ENCODE measurements at places on chromosomes 5 and 9.

GRCh38 chr9:99488131-99489059 is 266.3 kb downstream of the SEC61B start:
- DNase-seq: no peak

DNA sequence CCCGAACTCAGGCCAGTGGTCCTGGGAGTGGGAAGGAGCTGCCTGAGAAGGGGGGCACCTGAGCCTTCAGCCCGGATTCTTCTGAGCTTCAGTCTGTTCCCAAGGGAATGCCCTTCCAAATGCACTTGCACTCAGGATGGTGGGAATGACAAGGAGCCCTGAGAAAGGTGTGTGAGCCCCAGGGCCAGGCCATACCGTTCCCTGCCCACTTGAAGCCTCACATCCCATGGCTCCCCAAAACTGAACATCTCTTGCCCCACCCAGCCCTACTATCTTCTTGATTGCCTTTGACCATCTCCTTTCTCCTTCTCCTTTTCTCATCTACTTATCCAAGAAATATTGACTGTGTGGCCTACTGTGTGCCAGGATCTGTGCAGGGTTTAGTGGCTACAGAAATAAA is 84.4 kb upstream of the HSPA9 start:
- no peak for DNase-seq

DNA sequence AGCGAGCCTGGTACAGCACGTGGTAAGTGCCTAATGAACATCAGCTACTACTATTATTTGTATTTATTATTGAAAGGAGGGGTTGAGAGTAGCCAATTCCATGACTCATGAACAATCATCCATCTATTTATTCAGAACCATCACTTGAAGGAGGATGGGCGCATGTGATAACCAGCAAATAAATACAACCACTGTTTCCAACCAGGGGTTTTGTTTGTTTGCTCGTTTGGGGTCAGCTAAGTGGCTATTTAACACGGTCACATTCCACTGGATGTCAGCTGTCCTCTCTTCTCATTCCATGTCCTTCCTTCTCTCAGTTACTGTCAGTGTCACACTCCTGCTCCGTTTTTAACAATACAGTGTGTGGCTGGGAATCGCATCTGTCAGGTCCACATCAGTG is 8.6 kb downstream of the RAPGEF1 start:
- no peak for DNase-seq

GRCh38 chr9:133113163-133113948 is 7.7 kb downstream of the RALGDS start:
- no peak for DNase-seq

DNA sequence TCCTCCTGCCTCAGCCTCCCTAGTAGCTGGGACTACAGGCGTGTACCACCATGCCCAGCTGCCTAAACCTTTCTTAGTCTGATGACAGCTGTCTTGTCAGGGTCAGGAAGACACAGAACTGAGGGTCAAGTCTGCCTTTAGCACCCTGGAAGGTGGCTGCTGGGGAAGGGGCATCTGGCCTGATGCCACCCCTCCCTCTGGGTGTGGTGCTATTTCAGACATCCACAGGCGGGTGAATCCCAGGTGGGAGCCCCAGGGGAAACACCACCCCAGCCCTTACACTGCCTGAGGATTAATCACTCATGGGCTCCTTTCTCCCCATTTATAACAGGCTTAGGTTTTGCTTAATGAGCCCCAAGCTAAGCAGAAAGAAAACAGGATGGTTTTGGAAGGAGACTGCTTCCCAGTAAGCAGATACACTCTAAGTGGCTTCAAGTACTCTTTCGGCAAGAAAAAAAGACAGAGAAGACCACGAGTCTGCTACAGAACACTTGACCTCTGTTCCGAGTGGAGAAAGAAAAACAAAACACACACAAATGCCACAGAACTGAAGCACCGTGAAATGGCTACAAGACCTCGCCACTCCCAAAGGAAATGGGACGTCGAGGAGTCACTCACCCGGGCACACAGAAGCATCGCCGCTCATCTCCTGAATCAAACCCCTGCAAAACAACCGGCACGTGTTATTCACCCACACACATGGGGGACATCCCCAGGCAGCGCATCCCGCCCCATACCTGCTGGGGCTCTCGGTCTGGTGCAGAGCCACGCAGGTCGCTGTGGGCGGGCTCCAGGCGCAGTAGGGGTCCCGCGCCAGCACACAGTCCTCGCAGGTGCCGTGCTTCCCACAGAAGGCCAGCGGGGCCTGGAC is 62.4 kb downstream of the SECISBP2 start:
- no peak for DNase-seq

- no peak for DNase-seq
Observed at GRCh38 chr9:76985581-76985980, 33.9 kb upstream of the FOXB2 start.

- no peak for DNase-seq
Observed at GRCh38 chr5:57411982-57412381, 70.6 kb downstream of the ACTBL2 start.

DNA sequence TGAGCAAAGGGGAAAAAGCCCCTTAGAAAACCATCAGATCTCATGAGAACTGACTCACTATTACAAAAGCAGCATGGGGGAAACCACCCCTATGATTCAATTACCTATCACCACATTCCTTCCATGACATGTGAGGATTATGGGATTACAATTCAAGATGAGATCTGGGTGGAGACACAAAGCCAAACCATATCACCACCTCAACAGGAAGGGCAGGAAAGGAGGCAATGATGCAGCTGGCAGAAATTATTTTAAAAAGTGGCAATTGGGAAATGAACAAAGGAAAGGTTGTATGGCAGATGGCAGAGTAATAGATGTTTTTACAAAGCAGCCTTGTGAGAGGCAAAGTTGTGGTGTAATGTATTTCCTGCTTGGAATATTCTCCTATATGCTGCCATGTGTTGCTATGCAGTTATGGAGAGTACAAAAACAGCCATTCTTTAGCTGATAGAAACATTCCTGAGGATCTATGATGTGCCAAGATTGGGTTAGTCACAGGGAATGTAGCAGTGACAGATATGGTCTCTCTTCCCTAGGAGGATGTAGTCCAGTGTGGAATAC is 138.8 kb downstream of the SMC2 start:
- DNase-seq: no peak

- DNase-seq: no peak
Observed at GRCh38 chr9:135321580-135321979, 158.0 kb upstream of the PPP1R26 start.

GRCh38 chr5:180130291-180130869 is 58.8 kb upstream of the RNF130 start:
- DNase-seq: no peak

GRCh38 chr9:76571288-76571687 is 112.3 kb downstream of the GCNT1 start:
- DNase-seq: no peak

GRCh38 chr5:58403822-58404433 is 56.0 kb downstream of the PLK2 start:
- DNase-seq: no peak

- no peak for DNase-seq
Observed at GRCh38 chr9:93465855-93466254, 12.5 kb upstream of the FAM120AOS start.

DNA sequence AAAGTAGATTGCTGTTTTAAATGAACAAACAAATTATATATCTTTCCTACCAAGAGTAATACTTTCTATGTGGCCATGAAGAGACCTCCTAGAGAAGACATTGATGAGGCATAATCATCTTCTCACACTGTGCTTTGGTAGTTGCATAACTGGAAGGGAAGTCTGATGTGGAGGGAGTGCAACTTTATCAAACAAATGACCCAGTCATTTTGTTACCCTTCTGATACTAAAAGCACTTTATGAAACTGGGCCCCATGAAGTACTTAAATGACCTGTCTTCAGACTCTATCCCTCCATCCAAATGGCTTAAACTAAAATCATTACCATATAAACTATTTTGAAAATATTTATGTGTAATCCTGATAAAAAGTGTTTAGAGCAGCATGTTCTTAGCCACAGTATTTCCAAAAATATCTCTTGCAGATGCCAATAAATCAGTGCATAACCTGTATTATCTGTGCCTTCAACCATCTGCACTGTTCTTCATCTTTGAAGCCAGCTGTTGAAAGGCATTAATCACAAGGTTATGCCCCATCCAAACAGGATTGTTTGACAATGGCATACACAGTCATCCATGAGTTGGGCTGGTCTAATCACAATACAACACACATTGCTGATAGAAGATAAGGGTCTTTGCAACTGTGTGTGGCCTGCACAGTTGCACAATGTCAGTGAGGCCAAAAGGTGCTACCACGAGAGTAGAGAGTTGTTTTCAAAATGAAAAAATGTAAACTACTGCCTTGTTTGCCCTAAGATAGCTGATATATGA is 31.9 kb upstream of the MIER3 start:
- no peak for DNase-seq

DNA sequence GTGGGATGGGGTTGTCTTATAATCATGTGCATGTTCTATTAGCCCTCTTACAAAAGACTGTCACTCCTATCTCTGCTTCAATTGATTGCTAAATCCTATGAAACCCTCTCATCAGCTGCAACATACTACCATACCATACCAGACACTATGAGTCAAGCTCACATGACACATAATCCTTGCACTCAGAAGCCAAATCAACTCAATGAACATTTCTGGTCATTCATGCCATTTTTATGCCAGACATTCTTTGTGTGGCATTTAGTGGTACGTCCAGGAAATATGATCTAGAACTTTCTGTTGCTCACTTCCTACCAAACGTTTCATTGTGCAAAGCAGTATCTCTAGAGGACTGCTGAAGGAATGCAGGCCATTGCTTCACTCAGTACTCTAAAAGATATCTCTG is 159.2 kb upstream of the GNA14 start:
- no peak for DNase-seq

- no peak for DNase-seq
Observed at GRCh38 chr5:62935660-62936059, 357.0 kb downstream of the LRRC70 start.

- DNase-seq: no peak
Observed at GRCh38 chr9:35814106-35814840, 569 bp downstream of the HINT2 start.

GRCh38 chr5:107806705-107807104 is 136.0 kb upstream of the EFNA5 start:
- DNase-seq: no peak

DNA sequence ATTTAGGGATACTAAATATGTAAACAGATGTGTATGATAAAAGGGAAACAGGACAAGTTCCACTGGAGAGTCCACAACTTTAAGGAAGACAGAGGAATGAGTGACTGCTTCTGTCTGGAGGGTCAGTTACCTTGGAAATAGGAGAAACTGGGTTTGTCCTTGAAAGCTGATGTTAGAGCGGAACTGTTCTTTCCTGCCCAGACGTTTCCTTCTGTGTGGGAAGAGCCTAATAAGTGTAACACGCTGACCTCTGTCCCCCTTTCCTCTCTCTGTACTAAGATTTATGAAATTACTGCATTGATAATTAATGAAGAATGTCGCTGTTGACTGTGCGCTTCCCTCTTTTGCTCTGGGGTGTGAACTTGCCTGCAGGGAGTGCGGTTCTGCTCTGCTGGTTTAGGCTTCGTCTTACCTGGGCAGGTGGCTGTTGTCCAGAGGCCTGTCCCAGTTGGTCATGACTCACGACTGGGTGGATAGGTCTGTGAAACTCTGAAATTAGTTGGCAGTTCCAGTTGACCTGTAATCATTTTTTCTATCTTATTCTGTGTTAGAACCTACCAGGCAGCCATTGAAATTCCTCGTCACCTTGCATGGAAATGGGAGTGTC is 126.8 kb downstream of the MTRR start:
- no peak for DNase-seq

GRCh38 chr5:53326424-53327153 is 153.8 kb upstream of the FST start:
- DNase-seq: no peak

DNA sequence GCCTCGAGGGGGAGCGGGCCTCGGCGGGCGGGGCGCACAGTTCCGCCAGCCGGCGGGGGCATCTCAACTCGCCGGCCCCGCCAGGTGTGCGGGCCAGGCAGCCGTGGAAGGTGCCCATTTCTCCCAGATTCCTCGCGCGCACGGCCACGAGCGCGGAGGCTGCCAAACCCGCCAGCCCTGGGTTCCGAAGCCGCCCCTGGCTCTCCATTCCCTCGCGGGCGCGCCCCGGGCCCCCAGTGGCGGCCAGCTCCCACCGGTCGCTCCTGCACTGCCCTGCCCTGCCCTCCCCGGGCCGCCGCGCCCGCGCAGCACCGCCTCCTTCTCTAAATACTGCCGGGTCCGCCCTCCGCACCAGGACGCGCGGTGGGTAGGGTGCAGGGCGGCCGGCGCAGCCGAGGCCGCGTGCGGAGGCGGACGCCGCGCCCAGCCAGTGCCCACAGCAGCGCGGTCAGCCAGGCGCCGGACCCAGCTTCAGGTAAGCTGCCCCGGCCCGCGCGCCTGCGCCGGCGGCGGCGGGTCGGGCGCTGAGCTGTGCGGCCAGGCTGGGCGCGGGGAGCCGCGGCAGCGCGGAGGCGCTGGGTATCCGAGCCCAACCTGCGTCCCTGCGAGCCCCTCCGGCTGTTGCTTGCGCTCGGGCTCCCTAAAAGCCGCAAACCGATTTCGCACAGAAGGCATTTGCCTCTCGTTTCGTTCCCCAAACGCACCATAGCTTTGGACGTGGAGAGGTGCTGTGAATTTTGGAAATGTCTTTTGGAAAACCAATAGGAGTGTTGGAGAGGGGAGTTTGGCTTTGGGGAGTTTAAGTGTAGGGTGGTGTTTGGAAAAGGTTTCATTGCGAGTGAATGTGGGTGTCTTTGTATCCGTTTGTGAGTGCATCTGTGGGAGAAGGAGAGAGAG is at the start of gene TMEM171:
TSS of gene TMEM171 (plus strand) at position 354 of the 897 bp plus-strand sequence. CDS start 2,799 bp downstream, outside the sequence.
- no peak for DNase-seq

- DNase-seq: no peak
Observed at GRCh38 chr5:102498271-102499034, at the start of gene SLCO6A1. TSS of gene SLCO6A1 (minus strand) at chr5:102499001. CDS start at chr5:102498844, 157 bp downstream.

- DNase-seq: no peak
Observed at GRCh38 chr9:93930070-93930469, 25.1 kb downstream of the BARX1 start.

- DNase-seq: no peak
Observed at GRCh38 chr5:78771260-78772205, 123.0 kb upstream of the LHFPL2 start.

- DNase-seq: peak; percentile 98
Observed at GRCh38 chr9:68808338-68808890, 103.4 kb downstream of the PIP5K1B start.

DNA sequence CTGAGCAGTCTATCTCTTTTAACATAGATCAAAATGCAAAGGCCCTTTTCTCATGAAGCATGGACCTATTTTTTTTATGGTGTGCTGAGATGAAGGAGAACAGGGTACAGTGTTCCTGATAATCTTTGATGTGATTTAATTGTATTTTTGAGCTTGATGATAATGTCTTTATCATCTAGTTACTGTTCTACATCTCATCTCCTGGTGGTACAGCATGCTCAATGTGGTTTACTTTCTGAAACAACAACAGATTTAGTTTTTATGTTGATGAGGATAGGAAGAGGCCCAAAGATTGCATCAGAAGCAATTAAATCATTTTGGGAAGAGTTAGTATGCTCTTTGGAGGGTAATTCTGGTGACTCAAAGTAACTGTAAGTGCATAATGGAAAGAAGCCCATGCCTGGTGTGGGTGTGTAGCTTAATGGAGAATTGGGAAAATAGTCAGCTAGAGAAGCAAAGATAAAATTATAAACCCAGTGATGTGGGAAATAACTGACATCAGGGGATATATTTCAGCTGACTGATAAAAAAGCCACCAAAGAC is 123.0 kb upstream of the KCNN2 start:
- no peak for DNase-seq
